NCI-H2029 treated with DMSO at 0.1 percent for 48 hours (cell line): ENCODE measurements at places on chromosomes 7 and 10.

DNA sequence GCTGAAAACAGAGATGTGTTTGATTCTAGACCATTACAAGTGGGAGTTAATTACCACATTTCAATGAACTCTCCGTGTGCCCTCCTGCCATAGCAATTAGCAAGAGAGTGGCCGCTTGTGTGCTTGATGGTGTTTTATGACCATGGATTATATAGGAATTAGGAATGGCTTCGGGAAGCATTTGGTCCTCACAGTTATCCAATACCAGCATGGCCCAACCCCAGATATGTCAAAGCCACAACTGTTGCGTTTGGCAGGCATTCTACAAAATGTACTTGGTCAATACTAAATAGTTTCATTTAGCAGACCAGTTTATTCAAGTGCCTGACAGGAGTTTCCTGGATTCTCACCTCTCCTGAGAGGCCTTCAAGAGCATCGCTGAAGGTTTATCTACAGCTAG lies 509.0 kb upstream of the GALNT17 start:
- no peak for DNase-seq

GRCh38 chr10:98257961-98258360 lies 10.0 kb downstream of the LOXL4 start:
- no peak for DNase-seq

DNA sequence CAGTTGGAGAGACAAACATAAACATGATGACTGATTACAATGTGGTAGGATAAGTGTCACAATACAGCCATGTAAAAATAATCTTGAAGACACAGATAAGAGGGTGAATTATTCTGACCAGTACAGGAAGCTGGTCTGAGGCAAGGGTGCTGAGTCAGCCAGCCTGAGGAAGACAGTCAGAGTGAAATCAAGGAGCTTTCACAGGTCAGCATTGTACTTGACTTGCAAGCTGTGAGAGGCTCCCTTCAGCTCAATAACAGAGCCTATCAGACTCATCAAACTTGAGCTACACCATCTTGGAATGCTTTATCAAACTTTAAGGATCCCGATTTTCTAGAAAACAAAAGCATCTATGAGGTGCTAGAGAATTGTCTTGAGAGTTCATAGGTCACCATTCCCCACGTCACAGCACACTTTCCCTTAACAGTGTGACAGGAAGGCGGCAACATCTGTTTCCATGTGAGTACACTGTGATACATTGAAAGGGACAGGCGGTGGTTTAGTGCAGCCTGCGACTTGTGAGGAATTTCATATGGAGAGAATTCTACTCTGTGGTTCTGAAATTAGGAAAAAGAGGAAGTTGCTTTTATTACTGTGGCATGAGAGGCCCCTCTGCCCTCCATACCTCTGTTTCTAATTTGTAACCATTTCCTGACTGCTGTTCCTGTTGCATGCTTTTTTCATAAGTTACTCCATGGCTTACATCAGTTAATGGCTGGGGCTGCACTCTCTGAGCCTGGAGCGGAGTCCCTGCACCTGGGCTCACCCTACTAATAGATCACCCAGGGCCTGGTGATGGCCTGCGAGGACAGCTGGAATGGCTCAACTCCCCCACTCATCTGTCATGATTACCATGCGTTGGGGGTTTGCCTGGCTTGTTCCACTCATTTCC lies 417.1 kb downstream of the SUGCT start:
- DNase-seq = no peak

DNA sequence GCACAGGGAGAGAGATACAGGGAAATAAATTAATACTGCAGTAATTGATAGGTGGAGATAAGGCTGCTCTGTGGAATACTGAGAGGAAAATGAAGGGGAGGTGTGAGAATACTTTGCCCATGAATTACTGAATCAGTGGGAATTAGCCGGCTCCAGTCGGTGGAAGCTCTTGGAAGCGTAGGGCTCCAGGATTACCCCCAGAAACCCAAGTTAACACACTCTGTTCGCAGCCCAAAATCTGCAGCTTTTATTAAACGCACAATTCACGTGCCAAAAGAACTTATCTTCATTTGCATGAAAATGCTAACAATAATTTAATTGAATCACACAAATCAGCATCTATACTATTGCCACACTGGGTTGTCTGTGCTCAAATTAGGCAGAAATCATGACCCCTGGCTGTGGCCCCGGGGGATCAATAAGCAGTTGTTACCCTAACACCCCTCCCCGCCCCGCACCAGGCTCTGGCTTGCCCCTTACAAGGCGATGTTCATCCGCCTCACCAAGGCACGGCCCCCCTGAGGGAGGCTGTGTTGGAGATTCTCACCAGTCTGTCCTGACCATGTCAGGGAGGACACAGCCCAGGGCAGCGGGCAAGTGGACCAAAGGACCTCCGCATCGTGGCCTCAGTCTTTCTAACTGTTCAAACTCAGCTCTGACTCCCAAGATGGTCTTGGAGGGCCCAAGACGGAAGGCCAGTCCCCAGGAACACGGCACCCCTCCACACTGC lies 48.4 kb upstream of the MGMT start:
- DNase-seq = no peak

DNA sequence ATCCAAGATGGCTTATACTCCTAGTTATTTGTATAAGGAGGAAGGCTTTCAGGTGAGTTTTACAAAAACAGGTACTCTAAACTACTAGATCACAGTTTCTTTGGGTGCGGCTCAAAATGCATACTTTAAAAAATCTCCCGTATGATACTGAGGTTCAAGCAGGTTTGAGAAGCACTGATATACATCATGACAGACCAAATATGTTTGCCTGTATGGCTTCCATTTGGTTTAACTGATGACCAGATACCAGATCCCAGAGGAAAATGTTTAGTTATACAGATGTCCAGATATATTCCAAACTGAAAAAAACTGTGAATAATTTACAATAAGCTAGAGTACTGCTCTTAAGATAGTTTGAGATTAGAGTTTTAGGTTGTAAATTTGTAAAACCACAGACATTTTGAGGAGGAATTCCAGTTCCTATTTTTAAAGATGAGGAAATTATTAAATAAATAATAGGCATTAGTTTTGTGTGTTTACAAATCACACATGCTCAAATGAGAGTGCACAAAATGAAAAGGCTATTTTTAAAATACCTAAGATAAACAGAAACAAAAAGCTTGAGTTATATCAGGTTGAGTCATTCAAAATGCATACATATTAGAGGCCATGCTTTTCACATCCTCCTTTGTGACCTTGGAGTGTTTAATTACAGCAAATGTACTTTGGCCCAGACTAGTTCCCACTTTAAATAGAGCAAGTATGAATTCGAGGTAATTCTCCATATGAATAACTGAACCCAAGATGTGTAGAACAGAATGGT lies 60.5 kb downstream of the SEMA3C start:
- DNase-seq = no peak

GRCh38 chr7:44240376-44240775 lies 39.6 kb downstream of the YKT6 start:
- DNase-seq = no peak

DNA sequence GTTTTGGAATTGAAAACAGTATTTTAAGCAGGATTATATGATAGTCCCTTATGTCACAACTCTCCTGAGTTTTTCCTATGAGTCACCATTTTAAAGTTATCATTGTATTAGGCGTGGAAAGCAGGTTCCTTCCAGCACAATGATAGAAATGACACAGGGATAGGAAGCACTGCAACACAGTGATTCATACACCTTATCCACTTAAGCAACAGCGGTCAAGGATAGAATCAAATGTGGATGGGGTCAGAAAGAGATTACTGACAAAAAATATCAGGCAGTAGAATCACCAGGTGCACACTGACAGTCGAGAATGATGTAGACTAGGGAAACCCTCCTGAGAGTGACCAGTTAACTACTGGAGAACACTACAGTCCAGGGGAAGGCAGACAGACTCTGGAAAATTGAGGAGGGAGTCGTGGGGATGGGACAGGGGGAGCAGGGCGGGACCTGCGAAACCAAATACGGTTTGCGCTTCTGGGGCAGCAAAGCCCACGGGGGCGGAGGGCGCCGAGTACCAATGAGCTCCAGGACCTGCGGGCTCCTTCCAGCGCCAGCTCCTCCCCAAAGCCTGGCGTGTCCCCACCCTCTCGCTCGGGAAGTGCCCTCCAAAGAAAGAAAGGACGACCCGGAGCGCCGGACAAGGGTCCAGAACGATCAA lies 479 bp downstream of the PNPLA8 start:
- DNase-seq = peak; percentile 60

DNA sequence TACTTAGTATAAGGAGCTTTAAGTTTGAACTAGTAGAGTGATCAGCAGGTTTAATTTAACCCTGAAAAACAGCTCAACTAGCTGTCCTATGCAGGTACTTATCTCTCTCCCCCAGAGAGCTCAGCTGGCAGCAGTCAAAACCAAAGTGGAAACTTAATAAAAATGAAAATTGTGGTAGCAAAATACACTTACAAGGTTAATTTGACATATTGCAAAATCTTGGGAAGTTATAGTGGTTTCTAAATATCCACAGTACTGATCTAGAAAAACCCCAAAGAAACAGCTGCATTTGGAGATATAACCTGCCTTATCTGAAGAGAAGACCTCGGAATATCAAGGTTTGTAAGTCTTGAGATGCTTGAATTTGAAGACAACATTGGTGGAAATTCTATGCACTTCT lies 269.2 kb downstream of the RNLS start:
- no peak for DNase-seq

DNA sequence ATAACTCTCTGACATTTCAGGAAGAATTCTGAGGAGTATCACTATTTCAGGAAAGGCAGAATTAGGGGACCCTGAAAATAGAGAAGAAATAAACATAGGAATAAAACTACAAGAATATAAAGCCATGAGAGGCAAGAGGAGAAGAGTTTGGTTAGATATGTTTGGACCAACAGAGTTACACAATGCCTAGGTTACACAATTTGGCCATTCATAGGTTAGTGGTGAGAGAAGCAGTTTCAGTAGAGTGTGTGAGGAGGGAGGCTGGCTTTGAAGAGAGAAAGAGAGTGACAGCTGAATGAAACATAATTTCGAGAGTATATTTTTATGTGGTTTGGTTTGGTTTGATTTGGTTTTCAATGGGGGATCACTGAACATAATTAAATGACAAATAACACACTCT lies 783.2 kb upstream of the LRRN3 start:
- DNase-seq = no peak

DNA sequence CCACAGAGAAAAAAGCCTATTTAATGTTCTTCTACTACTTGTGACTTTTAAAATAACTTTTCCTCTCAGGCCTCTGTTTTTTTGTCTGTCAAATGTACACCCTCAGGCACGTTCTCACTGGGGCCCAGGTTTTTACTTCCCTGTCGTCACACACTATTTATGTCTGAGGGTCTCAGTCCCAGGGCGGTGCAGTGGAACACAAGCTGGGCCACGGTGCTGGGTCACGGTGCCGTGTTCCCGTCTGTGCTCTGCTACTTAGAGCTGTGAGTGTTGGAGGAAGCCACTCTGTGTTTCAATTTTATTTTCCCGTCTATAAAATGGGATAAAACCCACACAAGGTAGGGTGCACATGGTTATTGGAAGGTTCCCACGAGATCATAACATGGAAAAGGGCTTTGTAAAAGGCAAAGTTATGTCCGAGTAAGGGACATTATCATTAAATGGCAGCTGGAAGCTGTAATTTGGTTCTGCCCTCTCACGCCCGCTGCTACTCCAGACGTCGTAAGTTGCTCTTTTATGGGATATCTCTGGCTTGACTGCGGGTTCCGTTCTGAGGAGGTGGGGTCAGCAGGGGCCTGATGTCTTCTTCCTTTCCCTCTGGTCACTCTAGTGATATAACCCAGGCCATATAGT lies 25.2 kb downstream of the ZNF775 start:
- DNase-seq = no peak

- no peak for DNase-seq
Observed at GRCh38 chr7:92669616-92670165, 79.5 kb upstream of the FAM133B start.

- DNase-seq = no peak
Observed at GRCh38 chr7:144527051-144527471, 123.6 kb upstream of the NOBOX start.

DNA sequence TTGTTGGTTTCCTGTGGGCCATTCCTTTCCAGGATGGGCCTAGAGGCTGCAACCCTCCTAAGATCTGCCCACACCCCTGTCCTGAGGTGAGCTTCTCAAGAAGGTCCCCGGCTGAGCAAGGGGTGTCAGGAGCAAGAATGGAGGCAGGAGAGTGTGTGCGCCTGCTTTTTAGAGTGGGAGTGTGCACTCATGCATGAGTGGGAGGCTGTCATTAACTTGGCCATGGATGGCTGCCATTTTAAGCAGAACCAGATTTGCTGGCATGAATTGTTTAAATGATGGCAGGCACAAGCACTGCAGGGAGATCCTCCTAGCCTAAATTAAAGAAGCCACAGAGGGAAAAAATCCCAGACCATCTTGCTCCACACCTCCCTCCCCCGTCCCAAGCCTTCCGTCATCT lies 2.9 kb upstream of the SGPL1 start:
- no peak for DNase-seq

DNA sequence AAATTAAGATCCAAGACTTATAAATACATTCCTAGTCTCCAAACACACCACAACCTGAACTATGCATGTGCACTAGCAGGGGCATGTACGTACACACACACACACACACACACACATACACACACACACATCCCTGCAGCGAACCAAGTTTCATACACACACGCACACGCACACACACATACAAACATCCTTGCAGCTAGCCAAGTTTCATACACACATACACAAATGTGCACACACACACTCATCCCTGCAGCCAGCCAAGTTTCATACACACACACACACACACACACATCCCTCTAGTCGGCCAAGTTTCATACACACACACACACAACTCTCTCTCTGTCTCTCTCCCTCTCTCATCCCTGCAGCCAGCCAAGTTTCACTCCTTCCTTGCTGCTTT lies 82.7 kb upstream of the WIPF3 start:
- no peak for DNase-seq

GRCh38 chr10:15738270-15738925 lies 18.7 kb upstream of the ITGA8 start:
- DNase-seq = no peak

DNA sequence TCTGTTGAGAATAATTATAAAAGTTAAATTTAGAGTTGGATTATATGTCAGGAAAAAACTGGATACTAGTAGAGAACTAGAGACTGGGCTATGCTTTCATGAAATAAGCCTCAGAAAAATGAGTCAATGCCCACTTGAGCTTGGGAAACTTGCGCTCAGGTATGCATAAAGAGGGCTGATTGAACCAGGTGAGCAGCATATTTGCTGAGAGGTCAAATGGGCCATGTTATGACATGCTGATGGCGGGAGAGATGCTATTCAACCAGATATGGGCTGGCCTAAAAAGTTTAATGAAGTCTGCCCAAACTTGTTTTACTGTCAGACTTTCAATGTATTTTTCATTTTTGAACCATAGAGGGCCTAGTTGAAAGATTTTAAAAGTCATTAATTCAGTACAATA lies 837.6 kb upstream of the GHITM start:
- no peak for DNase-seq

- DNase-seq = no peak
Observed at GRCh38 chr10:32459051-32459698, 13.2 kb downstream of the CCDC7 start.

- DNase-seq = no peak
Observed at GRCh38 chr7:151882734-151883133, 5.8 kb upstream of the PRKAG2 start.

- DNase-seq = no peak
Observed at GRCh38 chr7:50723173-50723572, 59.5 kb downstream of the GRB10 start.
